Stimulated activated CD8-positive, alpha-beta memory T cell treated with anti-CD3 and anti-CD28 coated beads, Interleukin-2, amount 100 ng/mL, for 48 hours (primary cell): ENCODE measurements at places on chromosomes 12 and 14.

- no peak for DNase-seq
These were observed 418.0 kb downstream of the RGS6 start for GRCh38 chr14:72350215-72350614.

DNA sequence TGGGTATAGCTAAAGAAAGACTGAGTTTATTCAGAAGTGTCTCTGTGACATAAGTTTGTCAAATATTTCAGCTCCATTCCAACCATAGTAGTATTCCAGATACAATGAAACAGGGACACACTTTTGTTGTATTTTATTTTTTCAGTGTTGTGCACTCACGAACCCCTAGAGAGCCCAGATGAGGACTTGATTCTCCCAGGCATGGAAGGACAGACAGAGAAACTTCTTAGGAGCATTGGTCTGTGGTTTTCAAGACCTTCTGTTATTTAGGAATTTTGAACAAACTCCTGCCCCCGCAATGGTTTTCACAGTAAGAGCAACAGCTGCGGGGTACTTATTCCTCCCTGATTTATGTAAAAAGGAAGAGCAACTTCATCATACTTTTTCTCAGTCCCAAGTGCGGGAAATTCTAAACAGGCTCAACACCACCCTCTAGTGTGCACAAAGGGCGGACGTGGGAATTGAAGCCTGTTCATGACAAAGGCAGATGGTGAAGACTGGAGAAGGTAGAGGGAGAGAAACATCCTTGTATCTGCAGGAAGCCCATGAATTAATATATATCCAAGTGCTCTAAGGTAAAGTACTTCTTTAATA lies 147.6 kb downstream of the PAH start:
- peak; percentile 11 for DNase-seq

DNA sequence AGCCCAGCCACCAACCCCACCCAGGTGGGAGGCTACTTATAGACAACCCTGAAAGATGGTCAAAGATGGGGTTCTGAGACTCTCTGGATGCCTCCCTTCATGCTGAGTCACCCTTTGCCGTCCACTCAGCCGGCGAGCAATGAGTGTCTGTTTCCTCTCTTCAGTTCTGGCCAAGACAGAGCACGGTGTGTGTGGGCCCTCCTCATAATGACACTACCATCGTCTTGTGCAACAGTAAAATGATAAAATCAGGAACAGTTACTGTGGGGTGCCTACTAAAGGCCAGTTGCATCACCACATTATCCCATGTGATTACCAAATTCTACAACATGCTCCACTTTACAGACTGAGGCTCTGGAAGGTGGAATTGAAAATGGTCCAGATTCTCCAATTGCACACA lies 7.0 kb upstream of the BDKRB1 start:
- no peak for DNase-seq

GRCh38 chr12:85278598-85279448 lies 1.2 kb upstream of the ALX1 start:
- DNase-seq: no peak

DNA sequence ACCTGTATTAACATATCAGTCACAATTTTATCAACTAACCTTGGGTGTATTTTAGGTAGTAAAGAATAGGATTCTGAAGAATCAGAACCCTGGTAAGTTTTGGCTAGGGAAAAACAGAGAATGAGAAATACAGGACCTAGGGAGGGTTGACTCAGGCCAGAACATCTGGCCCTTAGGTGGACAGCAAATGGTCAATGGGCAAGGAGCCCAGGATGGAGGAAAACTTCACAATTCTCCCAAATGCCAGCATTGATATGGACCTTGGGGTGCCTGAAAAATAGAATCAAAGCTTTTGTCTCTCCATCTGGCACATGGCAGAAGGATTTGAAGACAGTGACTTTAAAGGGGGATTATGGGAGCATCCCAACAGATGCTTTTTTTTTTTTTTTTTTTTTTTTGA lies 32.7 kb upstream of the PRPF39 start:
- DNase-seq: no peak

- DNase-seq: no peak
These were observed 197.0 kb downstream of the ERC1 start for GRCh38 chr12:1188016-1188415.

GRCh38 chr12:104823985-104824461 lies 134.1 kb downstream of the SLC41A2 start:
- no peak for DNase-seq

GRCh38 chr14:104560586-104560945 lies 19.0 kb upstream of the C14orf180 start:
- no peak for DNase-seq

GRCh38 chr12:131510431-131510830 lies 200.5 kb upstream of the SFSWAP start:
- no peak for DNase-seq

DNA sequence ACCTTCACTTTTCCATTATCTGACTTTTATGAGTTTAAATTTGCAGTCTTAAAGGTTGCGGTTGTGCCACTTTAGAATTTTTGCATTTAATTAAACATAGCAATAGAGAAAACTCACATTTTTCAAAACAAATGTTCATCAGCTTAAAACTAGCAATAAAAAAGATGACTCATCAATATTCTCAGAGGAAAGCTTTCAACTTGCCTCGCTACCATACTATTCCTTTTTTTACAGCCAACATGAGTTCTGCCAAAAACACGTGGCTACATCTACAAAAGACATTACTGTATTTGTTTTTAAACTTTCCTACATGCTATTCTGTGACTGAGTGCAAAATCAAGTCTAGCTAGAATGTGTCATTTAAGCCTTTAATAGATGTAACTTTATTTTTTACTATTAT lies 497.1 kb downstream of the RPS29 start:
- DNase-seq: no peak

GRCh38 chr14:81172353-81172752 lies 48.4 kb downstream of the GTF2A1 start:
- DNase-seq: no peak

DNA sequence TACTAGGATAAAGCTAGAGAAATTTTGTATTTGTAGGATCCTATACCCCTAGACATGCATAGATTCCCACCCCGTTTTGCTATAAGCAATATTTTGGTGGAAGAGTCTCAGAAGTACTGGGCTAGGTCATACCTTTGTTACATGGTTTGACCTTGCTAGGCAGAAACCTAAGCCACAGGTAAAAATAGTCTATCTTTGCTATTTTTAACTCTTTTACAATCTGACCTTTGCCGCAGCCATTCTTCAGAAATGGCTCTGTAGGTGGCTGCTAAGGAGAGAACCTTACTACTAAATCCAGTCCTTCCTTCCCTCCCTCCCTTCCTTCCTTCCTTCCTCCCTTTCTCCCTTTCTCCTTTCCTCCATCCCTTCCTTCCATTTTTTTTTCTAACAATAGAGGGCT lies 242.9 kb upstream of the SEL1L start:
- no peak for DNase-seq

DNA sequence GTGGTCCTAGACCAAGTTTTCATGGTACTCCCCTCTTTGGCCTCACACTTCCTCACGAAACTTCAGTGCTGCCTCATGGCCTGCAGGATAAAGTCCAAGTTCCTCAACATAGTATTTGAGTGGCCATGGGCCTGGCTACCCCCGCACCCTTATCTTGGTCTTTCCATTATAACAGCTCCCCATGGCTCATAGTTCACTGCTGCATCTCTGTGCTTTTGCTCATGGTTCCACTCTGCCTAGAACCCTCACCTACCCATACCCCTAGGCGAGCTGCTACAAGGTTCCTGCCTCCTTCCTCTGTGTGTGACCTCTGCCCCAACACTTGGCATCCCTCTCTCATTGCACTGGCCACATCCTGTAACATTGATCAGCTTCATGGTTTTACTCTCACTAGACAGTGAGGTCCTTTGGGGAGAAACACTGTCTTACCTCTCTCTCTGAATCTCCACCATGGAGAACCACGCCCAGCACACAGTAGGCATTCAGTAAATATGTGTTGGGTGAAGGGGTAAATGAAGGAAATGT lies 158.9 kb downstream of the GPR65 start:
- DNase-seq: no peak

DNA sequence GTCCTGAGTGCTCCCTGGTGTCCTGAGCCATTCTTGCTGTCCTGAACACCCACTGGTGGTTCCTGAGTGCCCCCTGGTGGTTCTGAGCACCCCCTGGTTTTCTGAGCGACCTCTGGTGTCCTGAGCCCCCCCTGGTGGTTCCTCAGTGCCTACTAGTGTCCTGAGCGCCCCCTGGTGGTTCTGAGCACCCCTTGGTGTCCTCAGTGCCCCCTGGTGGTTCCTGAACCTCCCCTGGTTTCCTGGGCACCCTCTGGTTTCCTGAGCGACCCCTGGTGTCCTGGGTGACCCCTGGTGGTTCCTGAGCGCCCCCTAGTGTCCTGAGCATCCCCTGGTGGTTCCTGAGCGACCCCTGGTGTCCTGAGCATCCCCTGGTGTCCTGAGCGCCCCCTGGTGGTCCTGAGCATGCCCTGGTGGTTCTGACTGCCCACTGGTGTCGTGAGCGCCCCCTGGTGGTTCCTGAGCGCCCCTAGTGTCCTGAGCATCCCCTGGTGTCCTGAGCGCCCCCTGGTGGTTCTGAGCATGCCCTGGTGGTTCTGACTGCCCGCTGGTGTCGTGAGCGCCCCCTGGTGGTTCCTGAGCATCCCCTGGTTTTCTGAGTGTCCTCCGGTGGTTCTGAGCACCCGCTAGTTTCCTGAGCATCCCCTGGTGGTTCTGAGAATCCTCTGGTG lies 473.1 kb downstream of the TMEM121 start:
- peak; percentile 78 for DNase-seq

DNA sequence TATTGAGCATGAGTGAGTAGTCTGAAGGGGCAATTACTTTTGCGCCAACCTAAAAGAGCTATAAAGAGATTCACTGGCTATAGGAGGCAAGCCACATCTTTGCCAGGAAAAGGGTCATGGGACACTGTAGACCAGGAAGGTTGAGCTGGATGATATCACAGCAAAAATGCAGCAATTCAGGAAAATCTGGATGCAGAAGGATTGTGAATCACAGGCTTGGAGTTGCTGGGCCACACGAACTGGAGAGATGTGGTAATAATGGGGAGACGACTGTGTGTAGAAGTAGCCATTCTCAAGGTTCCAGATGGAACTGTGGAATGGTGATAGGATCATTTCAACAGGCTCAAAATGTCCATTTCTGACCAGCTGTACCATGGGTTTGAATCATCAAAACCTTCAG lies 151.4 kb upstream of the DAAM1 start:
- DNase-seq: no peak
